ENCODE measurements at places on chromosomes 1 and 21.

DNA sequence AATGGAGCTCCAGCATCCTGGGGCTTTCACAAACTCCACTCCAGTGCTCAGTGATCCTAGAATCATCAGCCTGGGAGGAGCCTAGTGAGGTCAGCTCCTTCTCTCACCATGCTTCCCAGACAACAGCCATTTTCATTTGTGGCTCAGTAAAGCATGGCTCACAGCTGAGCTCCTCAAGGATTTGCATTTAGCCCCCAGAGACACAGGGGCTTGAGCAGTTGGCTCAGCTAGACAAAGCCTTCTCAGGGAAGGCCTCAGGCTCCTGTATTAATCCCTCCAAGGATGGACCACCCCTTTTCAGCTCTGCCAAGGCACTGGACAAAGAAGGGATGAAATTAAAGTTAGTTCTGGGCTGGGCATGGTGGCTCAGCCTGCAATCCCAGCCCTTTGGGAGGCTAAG, 39.5 kb downstream of the ERI3 start:
- DNase-seq, result no peak

- no peak for DNase-seq
Observed at GRCh38 chr21:35697321-35697808, 363.0 kb downstream of the SETD4 start.

DNA sequence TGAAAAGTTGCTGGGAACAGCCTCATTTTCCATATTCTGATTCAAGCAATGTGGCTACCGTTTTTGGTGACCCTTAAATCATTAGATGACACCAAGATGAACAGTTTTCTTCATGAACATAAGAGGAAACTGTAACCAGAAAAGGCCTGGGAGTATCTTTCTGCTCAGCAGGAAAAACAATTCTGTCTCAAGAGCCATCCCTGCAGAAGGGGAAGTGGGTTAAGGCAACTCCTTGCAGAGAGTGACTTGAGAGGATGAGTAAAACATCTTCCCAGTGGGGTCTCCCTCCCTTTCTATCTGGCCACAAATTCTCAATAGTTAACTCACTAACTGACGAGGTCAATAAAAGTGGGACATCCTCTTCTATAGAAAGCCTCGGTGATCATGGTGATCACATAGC, 187.6 kb upstream of the NRIP1 start:
- no peak for DNase-seq

GRCh38 chr1:230822092-230822581, 46.2 kb downstream of the C1orf198 start:
- no peak for DNase-seq

DNA sequence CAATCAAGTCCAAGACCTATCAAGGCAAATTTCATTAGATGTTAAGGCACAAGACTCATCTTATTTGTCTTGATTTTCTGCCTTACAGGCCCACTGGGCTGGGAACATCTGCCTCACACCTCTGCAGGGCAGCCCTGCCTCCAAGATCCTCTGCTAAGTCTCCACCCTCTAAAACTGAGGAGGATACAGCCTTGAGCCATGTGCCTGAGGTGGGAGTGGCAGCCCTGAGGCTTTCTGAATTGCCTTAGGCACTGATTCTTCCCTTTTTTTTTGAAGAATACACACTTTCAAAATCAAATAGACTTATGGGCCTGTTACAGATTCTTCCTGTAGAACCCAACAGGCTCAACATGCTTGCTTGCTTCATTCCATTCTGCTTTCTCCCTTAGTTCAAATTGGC, 544.3 kb upstream of the ADAMTS5 start:
- no peak for DNase-seq

GRCh38 chr1:36187800-36188593, 32.0 kb downstream of the MAP7D1 start:
- DNase-seq, result peak; percentile 67

DNA sequence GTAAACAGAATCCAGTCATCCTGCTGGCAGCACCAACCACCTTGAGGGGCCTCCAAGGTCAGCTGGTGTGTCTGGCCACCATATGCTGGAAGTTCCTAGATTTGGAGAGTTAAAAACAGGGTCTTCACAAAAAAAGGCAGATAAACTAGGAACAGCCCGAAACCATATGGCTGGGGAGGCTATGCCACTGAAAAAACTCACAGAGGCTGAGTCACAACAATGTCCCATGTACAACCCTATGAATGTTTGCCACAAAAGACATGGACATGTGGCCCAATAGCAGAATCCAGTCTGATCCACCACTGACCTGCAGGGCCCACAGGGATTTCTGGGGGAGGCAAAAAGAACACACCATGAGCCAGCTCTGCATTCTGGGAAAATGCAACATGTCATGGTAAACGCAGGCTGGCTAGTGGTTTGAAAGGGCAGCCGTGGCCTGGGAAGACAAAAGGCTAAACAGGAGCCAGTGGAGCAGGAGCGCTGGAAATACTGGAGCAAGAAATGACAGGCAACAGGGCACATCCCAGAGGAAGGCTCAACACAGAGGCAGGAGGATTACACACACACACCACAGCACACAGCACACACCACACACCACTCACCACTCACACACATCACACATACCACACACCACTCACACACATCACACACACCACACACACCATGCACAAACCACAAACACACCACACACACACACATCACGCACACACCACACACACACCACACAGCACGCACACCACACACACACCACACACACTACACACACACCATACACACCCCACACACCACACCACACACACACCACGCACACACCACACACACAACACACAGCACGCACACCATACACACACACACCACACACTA, 55.4 kb downstream of the HSF2BP start:
- no peak for DNase-seq

GRCh38 chr1:30834253-30834652, 74.3 kb downstream of the SDC3 start:
- no peak for DNase-seq

- DNase-seq, result peak; percentile 4
Observed at GRCh38 chr1:96845464-96845863, 123.9 kb downstream of the PTBP2 start.

DNA sequence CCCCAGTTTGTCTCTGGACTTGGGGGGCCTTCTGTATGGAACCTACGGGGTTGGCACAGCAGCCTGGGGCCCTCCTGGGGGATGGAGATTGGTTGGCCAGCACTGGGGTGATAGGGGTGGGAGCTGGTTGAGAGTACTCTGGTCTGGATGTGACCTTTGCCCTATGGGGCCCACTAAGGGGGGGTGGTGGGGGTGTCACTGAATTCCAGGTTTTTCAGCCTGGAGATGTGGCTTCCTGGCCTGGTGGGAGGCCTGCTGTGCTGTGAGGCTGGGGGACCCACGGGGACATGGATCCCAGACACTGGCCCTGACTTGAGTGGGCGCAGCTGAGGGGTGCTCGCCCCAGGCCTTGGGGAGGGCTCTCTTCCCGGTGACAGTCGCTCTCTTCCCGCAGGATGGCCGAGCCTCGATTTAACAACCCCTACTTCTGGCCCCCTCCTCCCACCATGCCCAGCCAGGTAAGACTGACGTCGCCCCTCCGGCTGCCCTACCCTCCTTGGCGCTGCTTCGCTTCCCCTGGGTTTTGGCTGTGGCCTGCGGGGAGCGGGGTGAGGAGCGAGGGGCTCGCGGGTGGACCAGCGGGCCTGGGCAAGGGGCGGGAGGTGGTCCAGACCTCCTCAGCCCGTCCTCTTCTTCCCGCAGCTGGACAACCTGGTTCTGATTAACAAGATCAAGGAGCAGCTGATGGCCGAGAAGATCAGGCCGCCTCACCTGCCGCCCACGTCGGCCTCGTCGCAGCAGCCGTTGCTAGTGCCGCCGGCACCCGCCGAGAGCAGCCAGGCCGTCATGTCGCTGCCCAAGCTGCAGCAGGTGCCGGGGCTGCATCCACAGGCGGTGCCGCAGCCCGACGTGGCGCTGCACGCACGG, 19.6 kb downstream of the ZNF362 start:
- no peak for DNase-seq

GRCh38 chr1:173405281-173405680, 71.9 kb upstream of the PRDX6 start:
- DNase-seq, result no peak

DNA sequence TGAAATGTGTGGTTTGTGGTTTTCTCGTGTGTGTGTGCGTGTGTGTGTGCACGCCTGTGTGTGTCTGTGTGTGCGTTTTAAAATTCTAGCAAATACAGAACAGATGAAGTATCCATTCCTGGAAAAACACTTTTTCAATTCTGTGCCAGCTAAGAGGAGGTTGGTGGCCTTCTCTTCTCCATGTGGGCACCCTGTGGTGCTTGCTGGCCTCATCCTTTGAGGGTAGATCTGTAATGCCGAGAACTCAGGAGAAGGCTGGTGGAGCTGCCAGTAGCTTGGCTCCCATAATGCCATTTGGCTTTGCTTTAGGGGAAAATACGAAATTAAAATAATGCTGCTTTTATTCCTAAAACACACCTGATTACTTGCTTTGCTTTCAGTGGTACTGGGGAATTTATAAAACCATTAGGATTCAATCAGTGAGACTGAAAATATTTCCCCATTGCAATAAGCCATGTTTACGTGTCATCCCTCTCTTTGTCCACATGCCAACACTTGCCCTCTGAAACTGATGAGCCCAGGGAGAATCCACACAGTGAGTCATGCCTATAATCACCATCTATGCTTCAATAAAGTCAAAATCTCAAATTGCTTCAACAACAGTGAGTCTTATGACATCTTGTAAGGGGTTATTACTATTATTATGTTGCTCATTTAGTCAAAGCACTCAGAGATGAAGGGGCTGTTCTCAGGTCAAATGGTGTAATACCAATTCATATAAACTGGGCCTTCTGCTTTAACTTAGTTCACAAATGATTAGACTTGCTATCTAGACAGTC, 39.2 kb downstream of the ABCA4 start:
- no peak for DNase-seq

DNA sequence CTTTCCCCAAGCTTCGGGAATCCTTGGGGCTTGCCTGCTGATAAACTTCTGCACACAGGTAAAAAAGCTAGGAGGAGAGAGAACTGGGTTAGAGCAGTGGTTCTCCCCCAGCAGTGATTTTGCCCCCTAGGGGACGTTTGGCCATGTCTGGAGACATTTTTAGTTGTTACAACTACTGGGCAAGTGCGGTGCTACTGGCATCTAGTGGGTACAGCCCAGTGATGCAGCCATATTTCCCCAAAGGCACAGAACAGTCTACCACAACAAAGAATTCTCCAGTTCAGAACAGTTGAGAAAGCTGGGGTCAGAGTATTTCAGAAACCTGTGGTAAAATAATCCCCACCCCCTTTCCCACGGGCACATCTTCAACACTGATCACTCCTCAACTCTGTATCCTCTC, 41.3 kb downstream of the LRRC71 start:
- DNase-seq, result peak; percentile 9

GRCh38 chr1:12618661-12618964, 603 bp upstream of the DHRS3 start:
- no peak for DNase-seq

DNA sequence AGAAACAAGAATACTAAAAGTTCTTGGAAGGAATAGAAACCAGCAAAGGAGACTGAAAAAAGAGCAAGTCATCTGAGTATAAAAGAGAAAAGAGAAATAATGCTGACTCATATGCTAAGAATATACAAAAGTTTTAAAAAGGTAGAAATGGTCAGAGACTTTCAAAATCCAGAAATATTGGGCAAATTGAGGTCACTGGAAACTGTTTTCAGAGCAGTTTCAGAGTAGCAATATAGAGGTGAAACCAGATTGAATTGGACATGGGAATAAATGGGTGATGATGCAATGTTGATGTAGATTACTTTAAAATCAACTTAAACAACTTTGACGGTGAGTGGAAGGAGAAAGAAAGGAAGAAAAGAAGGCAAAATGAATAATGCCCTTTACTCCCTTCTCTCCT, 1.8 kb upstream of the RPS6KC1 start:
- DNase-seq, result no peak

DNA sequence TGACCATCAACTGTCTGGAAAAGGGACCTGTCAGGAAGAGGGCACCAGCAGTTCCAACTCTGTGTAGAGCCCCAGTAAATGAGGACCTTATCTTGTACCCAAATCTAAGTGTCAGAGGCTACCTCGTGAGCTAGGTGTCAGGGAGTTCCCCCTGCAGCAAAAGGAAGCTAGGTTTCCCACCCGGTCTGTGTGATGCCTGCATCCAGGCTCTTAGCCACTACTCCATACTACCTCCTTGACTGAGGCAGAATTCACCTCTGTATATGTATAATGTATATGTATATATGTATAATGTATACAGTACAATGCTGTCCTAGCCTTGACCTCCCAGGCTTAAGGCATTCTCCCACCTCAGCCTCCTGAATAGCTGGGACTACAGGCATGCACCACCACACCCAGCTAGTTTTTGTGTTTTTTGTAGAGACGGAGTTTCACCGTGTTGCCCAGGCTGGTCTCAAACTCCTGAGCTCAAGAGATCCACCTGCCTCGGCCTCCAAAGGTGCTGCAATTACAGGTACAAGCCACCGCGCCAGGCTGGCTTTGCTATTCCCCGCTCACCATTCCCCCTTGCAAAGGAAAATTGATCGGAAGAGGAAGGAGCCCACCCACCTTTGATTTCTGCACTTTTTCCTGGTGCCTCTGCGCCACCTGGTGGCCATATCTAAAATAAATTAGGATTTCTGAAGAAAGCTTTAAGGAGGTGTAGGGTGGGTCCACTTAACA, 15.7 kb upstream of the LUZP1 start:
- DNase-seq, result no peak

DNA sequence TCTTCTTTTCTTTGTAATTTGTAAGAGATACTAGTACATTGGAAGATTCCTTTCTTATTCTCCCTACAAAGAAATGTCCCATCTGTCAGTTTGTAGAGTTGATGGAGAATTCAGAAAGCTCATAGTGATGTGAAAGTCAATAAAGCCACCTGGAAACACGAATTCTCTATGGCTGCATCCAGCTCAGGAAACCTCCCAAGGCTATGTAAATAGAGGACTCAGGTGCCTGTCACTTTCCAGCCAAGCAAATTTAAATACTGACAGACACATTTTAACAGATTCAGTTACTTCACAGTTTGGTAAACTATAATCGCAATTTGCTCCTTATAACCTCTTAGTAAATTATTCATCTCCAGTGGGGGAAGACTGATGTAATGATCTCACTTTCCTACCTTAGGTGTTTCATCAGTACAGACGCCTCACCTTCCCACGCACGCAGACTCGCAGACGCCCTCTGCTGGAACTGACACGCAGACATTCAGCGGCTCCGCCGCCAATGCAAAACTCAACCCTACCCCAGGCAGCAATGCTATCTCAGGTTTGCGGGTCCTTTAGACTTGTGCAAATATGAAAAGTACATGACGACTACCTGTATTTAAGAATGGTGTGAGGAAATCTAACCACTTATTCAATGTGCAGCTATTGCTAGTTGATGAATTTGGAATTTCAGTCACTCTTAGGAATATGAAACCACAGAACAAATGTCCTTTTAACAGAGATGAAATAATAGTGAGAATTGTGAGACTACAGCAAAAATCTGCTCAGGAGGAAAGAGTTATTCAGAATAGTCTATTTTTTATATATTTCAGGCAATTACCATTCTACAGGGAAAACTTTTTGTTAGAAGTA, 60.6 kb downstream of the PTPRC start:
- DNase-seq, result peak; percentile 72

GRCh38 chr1:83583351-83584014, 415.4 kb downstream of the TTLL7 start:
- no peak for DNase-seq

Data from stimulated activated CD4-positive, alpha-beta T cell treated with anti-CD3 and anti-CD28 coated beads, Interleukin-4, amount 100 ng/mL, for 48 hours (primary cell).